ENCODE measurements at places on chromosomes 2 and 18. TPM values are rescaled to one million over a fixed set of nuclear protein-coding genes. Genes with fewer than 3 reads are reported as not detected.

TMEM169 gene
- 0.40 TPM for total RNA-seq

CD207 gene
- total RNA-seq = not detected

ZNF804A gene
- 1.5 TPM for total RNA-seq

FEV gene
- not detected for total RNA-seq

GPR45 gene
- total RNA-seq = not detected

NDC80 gene
- 56.7 TPM for total RNA-seq

CPO gene
- not detected for total RNA-seq

LRRC30 gene
- not detected for total RNA-seq

NGEF gene
- total RNA-seq = 3.3 TPM

CELF4 gene
- total RNA-seq = not detected

TDRD15 gene
- 6.7 TPM for total RNA-seq

SCYGR4 gene
- not detected for total RNA-seq

- no peak for DNase-seq
Observed at GRCh38 chr2:108625186-108625827, 91.0 kb downstream of the LIMS1 start.

DNA sequence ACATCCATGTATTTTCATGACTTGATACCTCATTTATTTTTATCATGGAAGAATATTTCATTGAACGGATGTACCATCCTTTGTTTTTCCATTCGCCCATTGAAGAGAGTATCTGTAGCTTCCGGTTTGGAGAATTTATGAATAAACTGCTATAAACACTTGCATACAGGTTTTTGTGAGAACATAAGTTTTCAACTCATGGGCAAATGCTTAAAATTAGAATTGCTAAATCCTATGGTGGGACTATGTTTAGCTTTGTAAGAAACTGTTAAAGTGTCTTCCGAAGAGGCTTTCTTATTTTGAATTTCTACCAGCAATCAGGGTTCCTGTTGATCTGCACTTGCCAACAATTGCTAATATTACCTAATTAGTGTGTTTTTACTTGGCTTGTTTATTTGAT is 938.9 kb downstream of the TDRD15 start:
- no peak for DNase-seq

- no peak for DNase-seq
Observed at GRCh38 chr2:25822190-25823117, 55.8 kb downstream of the ASXL2 start.

GRCh38 chr2:137913169-137913568 is 51.1 kb upstream of the HNMT start:
- no peak for DNase-seq

GRCh38 chr2:65710356-65710755 is 278.0 kb upstream of the SPRED2 start:
- no peak for DNase-seq

DNA sequence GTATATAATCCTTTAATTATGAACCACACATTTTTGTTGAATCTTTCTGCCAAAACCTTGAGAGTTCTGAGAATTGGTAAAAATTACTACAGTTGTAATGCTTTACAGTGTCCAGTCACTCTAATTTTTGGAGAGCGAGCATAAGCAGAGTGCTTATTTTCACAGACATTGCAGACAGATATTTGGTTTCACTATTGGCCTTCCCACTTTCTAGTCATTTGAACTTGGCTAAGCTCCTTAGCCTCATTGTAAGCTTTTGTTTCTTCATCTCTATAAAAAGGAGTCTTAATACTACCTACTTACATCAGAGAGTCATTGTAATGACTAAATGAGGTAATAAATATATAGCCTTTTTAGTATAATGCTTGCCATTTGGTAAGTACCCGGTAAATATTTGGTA is 80.4 kb downstream of the LCLAT1 start:
- no peak for DNase-seq

DNA sequence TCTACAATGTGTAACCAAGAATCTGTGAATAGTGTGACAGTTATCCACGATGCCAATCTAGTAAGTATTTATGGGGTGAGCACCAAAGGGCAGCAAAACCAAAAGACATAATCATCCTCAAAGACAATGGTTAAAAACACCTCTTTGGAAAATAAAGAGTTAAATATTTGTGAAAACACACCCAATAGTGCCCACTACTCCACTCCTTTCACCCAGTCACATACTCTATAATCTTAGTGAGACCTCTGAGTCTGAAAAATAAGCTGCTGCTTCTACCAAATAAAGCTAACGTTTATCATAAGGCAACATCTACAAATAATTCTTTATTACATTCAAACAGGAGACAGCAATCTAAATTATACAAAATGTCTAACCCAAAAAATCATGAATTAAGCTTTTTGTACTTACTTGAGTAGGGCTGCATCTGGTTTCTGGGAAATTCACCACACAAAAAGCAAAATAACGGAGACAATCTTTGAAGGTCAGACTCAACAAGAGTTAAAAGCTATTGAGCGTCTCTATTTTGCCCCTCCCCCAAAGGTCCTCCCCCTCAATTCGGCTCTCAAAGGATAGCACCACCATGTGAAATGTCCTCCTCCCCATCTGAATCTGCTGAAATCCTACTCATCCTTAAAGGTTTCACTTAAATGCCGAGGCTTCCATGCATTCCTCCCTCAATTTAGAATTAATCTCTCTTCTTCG is 2.0 kb downstream of the RAPH1 start:
- DNase-seq = peak; percentile 21

- DNase-seq = no peak
Observed at GRCh38 chr2:221402072-221402471, 170.0 kb downstream of the EPHA4 start.

GRCh38 chr2:232076272-232076671 is 114.8 kb downstream of the DIS3L2 start:
- DNase-seq = no peak

DNA sequence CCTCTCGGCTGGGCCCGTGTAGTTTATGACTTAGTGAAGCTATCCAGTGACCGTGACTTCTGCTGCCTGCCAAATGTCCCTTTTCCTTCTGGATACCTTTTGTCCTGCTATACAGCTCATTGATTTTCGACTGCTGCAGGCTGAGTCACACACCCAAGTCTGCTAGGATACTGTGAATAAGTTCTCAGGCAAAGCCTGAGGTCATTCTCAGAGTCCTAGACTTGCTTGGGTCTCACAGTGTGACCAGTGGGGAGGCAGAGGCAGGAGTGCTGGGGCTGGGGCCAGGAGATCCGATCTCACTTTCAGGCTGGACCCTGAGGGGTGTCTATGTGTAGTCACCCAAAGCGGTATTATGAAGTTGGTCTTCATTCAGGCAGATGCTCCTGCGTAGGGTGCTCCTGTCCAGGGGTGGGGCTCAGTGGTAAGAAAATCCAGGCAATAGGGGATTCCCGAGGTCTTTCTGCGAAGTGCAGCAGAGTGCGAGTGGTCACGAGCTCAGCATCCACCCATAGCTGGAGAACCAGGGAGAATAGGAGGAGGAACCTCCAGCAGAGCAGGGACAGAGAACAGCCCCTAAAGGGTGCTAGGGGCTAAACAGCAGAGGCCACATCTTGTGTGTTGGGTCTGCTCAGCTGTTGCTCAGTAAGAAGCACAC is 268.6 kb upstream of the NCKAP5 start:
- DNase-seq = no peak

DNA sequence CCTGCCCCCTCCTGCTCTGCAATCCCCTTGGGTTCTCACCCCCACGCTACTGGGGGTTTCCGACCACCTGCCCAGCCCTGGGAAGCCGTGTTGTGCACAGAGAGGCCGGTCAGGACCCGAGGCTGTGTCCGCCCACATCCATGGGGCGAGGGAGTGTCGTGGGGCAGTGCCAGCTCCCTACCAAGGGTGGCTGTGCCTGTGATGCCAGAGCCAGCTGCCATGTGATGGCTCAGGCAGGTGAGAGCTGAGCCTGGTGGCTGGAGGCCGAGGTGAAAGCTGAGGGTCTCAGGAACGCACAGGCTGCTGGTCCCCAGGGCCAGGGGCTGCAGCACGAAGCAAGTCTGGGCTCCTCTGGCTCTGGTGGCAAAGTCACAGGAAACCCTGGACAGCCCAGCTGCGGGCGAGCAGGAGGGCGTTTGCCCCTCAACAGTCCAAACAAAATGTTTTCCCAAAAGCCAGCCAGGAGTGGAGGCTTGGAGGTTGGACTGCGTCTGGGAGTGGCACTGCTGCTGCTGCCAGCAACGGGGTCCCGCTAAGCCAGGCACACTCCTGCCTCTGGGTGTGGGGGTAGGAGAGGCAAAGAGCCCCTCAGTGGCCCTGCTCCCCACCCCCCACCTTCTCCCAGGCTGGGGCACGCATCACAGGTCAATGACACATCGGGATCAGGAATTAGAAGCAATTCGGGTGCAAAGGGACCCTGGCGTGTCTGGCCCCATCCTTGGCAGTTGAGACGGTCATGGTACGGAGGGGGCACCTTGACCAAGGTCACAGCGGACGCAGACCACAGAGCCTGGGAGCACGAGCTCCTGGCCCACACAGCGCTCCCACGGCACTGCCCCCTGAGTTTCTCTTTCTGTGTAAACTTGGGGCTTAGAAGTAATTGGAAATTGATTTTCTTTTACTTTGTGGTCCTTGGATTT is 72.4 kb upstream of the GPC1 start:
- DNase-seq = no peak

- DNase-seq = no peak
Observed at GRCh38 chr2:187939180-187939579, 352.5 kb upstream of the GULP1 start.

- no peak for DNase-seq
Observed at GRCh38 chr2:23513872-23514793, 129.2 kb downstream of the KLHL29 start.

DNA sequence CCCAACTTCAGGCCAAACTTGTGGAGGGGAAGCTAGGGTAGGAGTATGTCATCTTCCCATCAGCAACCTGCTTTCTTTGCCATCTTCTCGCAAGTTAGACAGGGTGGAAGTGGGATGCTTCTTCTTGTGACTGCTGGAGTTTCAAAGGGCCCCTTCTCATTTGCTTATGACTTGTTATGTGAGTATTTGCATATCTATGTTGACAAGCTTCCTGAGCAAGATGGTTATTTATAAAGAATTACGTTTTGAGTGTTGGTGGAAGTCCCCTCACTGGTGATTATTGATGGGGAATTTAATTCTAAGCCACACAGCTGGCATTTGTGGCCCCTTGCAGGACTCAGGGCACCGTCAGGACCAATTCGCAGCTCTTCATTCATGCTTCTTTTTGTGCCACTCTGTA is 791.0 kb downstream of the LRRTM4 start:
- DNase-seq = no peak

GRCh38 chr2:47999512-47999911 is 93.2 kb upstream of the FBXO11 start:
- DNase-seq = no peak

- DNase-seq = no peak
Observed at GRCh38 chr2:207227062-207227748, 61.5 kb upstream of the KLF7 start.

GRCh38 chr18:1513519-1513918 is 608.8 kb downstream of the ADCYAP1 start:
- DNase-seq = no peak

DNA sequence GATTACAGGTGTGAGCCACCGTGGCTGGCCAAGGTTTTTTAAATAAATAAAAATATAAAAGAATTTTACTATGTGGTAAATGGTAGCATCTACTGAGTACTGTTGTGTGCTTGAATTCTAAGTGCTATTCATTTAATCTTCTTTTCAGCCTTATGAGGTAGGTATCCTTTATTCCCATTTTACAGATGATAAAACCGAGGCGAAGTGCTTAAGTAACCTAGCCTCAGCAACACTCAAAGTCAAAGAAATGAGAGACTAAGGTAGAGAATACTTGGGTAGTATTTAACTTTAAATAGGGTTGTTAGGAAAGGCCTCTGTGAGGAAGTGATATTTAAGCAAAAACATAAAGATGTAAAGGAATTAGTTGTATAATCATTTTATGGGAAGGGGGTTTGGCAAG is 5.7 kb upstream of the THOC1 start:
- no peak for DNase-seq

- DNase-seq = no peak
Observed at GRCh38 chr2:186477790-186478189, 8.3 kb upstream of the ZC3H15 start.

- DNase-seq = no peak
Observed at GRCh38 chr2:57049273-57049672, 865.5 kb downstream of the CCDC85A start.

GRCh38 chr2:168424971-168425370 is 31.1 kb upstream of the CERS6 start:
- no peak for DNase-seq

GRCh38 chr2:1751767-1752725 is 7.7 kb upstream of the PXDN start:
- no peak for DNase-seq

DNA sequence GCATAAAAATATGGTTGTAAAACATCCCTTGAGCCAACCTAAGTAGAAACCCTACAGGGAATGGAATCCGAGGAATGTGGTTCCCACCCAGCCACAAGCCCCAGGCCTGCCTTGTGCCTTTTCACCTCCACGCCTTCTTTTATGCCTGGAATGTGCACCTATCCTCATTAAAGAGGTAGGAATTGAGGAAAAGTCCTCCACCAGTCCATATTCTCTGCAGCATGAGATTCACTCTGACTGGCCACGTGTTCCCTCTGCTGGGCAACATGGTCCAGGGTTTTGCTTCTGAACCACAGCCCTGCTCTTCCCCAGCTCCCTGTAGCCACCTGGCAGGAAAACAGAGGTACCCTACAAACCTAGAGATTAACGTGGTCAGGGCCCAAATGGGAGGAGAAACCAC is 787.9 kb upstream of the RAB6C start:
- DNase-seq = no peak

DNA sequence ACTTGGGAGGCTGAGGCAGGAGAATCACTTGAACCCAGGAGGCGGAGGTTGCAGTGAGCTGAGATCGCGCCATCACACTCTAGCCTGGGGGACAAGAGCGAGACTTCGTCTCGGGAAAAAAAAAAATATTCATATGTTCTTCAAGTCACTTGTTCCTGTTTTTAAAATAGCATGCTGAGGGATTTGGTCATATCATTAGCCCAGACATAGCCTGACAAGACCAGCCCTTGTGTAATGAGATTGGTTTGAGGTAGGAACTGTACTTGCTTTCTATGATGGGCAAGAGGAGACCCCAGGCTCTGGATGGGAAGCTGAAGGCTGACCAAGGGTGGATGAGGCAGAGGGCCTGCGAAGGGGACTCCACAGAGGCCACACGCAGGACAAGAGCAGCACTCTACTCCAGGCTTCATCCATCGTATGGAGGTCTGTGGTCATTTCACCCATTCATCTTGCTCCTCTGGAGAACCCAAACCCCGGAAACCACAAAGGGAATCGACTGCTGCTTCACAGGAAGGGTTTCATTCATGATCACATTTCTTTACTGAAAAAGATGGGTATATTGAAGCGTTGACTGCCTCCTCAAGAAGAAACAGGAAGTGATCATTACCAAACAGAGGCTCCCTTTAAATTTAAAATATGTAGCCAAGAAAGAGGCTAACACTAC is 87.1 kb upstream of the ZNF397 start:
- no peak for DNase-seq

Measured in Daoy (cell line).